ENCODE measurements at places on chromosomes 2 and 18.

DNA sequence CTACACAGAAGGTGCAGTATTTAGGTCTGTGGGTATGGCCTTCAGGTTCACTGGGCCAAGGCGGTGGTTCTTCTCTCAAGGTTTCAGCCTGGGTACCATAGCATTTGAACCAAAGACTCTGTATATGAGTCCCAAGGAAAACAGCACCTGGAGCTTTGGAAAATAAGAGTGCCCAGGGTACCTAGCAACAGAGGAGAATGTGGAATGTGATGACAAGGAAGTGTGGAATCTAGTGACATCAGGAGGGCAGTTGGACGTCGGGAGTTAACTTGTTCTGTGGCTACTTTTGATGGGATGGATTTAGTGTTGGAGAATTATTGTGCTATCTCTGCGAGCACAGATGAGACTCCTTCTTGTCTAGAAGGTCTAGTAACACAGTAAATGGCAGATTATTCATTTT, 201.2 kb downstream of the NOL4 start:
- no peak for DNase-seq

DNA sequence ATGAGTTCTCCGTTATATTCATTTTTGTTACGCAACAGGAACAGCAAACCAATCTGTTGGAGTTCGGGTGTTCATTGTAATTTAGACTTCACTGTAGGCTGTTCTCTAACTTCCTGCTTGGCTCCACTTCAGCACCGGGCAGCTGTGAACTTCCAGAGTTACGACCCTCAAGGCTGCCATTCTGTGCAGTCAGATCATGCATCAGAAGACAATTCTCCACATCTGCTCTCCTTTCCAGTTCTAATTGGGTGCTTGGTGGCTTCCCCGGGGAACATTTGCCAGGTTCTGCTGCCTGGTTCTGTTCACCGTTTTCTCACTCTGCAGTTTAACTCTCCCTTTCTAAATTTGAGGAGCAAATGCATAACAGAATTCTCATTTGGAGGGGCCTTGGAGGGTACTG, 237.7 kb downstream of the NYAP2 start:
- no peak for DNase-seq

DNA sequence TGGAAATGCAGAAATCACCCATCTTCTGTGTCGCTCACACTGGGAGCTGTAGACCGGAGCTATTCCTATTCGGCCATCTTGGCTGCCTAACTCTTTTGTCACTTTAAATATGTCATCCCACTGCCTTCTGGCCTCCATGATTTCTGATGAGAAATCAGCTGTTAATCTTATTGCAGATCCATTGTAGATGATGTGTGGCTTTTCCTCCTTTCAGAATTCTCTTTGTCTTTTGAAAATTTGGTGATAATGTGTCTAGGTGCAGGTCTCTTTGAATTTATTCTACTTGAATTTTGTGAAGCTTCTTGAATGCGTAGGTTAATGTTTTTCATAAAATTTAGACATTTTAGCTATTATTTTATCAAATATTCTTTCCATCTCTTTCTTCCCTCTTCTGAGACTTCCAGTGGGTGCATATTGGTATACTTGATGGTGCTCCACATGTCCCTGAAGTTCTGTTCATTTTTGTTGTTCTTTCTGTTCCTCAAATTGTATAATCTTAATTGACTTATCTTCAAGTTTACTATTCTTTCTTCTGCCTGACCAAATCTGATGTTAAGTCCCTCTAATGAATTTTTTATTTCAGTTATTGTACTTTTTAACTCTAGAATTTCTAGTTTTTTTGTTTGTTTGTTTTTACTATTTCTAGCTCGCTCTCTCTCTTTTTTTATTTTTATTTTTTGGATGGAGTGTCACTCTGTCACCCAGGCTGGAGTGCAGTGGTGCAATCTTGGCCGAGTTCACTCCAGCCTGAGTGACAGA, 90.8 kb upstream of the DLX2 start:
- no peak for DNase-seq

DNA sequence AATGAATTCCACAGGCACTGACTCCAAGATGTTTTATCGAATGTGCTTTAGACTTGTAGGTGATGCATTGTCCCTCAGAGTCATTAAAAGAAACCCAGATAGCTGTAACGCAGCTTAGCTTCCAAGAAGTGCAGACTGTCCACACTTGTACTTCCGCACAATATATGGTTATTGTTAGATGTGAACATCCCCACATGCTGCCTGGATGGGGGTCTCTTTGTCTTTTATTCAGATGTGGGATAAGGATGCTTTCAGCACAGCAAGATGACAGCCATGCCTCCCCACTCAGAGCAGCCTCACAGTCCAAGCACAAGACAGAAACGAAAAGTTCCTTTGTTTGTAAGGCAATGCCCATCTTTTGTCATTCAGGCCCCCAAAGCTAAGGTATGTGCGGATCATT, 416.6 kb downstream of the HRH4 start:
- DNase-seq, result no peak

DNA sequence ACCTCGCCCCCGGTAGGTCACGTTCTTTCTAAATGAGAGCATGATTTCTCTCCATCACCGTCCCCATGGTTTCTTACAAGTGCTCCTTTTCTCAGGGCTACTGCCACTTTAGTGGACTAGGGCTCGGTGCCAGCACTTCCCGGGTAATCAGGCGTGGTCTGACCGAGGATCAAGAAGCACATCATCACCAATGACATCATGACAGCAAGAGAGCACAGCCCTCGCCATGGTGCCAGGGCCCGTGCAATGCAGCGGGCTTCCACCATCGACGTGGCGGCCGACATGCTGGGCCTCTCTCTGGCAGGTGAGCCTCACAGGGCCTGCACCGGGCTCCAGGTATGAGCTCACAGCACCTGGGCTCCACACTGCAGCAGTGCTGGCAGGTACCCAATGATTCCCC, 75.2 kb downstream of the INPP4A start:
- no peak for DNase-seq

GRCh38 chr2:173462892-173463840, 108.5 kb downstream of the CDCA7 start:
- no peak for DNase-seq

DNA sequence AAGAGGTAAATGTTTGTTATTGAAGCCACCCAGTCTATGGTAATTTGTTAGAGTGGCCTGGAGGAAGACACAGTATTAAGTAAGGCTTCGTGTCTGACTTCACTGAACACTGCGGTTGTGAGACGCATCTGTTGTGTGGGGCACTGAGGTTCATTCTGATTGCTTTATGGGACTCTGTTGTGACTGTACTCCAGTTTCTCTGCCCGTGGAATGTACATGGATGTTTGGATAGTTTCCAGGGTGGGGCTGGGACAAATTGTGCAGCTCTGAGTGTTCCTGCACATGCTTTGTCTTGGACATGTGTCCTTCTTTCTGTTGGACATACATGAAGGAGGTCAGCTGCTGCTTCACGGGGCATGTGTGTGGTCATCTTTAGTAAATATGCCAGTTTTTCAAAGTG, 58.6 kb downstream of the ODC1 start:
- no peak for DNase-seq

- no peak for DNase-seq
Observed at GRCh38 chr18:46668135-46668534, 11.1 kb upstream of the LOXHD1 start.

DNA sequence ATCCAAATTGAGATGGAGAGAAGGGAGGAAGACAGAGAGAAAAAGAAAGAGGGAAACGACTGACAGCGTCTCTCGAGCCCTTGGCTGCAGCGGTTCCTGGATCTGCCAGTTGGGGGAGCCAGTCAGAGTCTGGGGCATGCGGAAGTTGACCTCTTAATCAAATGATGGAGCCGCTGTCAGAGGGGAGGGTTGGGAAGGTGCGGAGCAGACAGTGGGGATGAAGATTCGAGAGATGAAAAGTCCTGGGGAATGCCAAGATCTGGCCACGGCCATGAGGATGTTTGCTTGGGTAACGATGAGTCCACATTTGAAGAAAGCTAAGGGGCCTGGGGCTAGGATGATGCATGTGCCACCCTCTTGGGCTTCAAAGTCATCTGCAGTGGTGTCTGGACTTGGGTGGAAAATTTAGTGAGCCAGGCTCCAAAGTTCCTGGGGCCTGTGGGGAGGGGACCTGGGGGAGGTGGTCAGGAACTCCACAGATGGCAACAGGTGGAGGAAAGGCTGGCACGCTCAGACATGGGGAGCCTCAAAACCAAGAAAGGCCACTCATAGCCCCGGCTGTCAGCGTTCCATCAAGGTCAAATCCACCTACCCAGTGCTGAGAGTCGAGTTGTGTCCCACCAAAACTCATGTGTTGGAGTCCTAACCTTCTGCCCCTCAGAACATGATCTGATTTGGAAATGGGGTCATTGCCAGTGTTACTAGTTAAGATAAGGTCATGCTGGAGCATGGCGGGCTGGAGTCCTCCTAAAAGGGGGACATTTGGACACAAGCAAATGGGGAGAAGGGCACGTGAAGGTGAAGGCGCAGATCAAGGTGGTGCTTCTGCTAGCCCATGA, 200.1 kb downstream of the NDUFA10 start:
- DNase-seq, result no peak

- no peak for DNase-seq
Observed at GRCh38 chr2:150485871-150486538, 1.5 kb downstream of the RND3 start.

DNA sequence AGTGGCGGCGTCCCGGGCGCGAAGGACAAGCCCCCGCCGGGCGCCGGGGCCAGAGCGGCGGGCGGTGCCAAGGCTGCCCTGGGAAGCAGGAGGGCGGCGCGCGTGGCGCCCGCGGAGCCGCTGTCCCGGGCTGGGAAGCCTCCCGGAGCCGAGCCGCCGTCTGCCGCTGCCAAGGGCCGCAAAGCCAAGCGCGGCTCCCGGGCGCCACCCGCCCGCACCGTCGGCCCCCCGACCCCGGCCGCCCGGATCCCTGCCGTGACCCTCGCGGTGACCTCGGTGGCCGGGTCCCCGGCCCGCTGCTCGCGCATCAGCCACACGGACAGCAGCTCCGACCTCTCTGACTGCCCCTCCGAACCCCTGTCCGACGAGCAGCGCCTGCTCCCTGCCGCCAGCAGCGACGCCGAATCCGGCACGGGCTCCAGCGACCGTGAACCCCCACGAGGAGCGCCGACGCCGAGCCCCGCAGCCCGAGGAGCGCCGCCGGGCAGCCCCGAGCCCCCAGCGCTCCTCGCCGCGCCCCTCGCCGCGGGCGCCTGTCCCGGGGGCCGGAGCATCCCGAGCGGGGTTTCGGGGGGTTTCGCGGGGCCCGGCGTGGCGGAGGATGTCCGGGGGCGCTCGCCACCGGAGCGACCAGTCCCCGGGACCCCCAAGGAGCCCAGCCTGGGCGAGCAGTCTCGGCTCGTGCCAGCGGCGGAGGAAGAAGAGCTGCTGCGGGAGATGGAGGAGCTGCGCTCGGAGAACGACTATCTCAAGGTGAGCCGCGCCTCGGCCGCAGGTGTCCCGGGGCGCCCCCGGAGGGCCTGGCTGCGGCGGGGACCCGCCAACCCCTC, 820 bp downstream of the MTCL1 start:
- DNase-seq, result no peak

GRCh38 chr2:49973436-49973835, 819.1 kb upstream of the FSHR start:
- no peak for DNase-seq

GRCh38 chr18:36095936-36096519, 28.7 kb upstream of the RPRD1A start:
- DNase-seq, result no peak

GRCh38 chr18:23684515-23685197, 4.6 kb upstream of the LAMA3 start:
- DNase-seq, result no peak

DNA sequence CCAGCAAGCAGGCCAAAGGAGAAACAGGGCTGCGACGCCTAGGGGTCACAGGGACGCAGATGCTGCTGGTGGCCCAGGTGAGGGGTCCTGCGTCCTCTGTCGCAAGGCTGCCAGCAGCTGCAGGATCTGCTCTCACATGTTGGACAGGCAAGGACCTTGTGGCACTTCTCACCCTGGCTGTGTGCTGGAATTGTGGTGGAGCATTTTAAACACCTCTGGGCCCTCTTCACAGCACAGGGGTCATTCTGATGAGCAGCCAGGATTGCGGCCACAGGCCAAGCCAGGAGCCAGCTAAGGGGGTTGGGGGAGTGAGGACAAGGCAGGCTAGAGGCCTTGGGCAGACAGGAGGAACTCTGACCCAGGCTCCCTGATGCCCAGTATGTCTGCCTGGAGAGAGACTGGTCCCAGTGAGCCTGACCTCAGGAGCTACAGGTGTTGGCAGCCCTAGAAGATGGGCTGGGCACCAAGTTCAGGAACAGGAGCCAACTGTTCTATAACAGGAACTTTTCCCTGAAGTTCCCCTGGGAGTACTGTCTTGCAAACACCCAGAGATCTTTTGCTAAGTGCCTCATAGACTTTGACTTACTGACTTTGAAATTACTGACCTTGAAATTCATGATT, 40.2 kb downstream of the EFR3B start:
- no peak for DNase-seq

- DNase-seq, result no peak
Observed at GRCh38 chr2:73983322-73984202, 1.1 kb upstream of the TET3 start.

DNA sequence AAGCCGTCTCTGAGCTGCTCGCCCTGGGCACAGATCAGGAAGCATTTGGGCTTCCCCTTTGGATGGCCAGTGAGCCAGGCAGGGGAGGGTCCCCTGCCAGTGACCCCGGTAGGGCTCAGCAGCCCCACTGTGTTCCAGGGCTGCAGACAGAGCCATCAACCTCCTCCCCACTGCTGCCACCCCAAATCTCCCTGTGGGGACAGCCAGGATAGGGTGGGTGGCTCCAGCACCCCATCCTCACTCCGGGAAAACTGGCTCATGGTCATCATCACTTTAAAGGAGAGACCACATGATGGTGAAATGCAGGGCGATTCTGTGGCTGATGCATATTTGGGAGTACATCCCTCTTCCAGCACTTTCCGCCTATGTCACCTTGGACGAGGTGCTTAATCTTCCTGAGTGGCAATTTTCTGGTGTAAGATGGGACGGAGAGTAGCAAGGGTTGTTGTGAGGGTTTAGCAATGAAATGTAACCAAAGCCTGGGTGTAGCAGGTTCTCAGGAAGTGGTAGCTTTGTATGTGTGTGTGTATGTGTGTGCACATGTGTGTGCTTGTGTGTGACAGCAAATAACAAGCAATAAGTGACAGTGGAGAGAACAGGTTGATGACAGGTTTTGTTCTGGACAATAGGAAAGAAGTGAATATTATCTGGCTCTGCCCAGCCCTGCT, 61.8 kb downstream of the ACAA2 start:
- DNase-seq, result no peak

- no peak for DNase-seq
Observed at GRCh38 chr18:2480536-2480935, 90.8 kb downstream of the METTL4 start.

DNA sequence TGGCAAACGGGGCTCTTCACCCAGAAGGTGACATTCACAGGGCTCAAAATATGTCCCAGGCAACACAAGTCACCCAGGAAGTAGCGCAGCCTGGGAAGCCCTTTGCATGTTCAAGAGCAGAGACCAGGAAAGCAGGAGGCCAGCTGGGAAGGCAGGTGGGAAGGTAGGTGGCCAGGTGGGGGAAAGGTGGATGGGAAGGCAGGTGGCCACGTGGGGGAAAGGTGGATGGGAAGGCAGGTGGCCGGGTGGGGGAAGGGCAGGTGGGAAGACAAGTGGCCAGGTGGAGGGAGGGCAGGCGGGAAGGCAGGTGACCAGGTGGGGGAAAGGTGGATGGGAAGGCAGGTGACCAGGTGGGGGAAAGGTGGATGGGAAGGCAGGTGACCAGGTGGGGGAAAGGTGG, 102.7 kb downstream of the ZNF516 start:
- DNase-seq, result no peak

GRCh38 chr2:62361964-62362363, 144.0 kb downstream of the TMEM17 start:
- no peak for DNase-seq

GRCh38 chr2:237065071-237065377, 20.7 kb upstream of the COPS8 start:
- DNase-seq, result no peak

All from stimulated activated CD8-positive, alpha-beta memory T cell treated with anti-CD3 and anti-CD28 coated beads, Interleukin-7, amount 100 ng/mL, for 1 hour (primary cell).